ENCODE measurements at places on chromosomes 4 and X. TPM values are rescaled to one million over a fixed set of nuclear protein-coding genes. Genes with fewer than 3 reads are reported as not detected.

GRCh38 chrX:97846228-97846627 is 962.5 kb downstream of the RPA4 start:
- DNase-seq, result no peak

DNA sequence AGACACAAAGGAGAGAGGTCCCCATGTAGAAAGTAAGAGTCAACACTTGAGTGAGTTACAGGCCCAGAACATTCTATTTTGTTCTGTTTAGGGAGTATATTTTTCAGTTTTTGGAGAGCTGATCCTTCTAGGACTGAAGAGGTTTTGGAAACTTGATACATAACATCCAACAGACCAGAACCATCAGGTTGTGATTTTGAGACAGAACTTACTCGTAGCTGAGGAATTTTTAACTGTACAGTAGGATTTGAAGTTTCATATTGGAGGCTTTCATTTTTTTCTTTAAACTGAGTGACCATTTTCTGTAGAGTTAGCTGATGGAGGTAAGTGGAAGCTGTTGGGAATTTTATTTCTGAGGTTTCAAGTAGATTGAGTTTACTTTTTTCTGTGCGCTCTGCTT is 73.3 kb downstream of the NCAPG start:
- DNase-seq, result no peak

GRCh38 chr4:15314974-15315373 is 112.9 kb upstream of the C1QTNF7 start:
- no peak for DNase-seq

DNA sequence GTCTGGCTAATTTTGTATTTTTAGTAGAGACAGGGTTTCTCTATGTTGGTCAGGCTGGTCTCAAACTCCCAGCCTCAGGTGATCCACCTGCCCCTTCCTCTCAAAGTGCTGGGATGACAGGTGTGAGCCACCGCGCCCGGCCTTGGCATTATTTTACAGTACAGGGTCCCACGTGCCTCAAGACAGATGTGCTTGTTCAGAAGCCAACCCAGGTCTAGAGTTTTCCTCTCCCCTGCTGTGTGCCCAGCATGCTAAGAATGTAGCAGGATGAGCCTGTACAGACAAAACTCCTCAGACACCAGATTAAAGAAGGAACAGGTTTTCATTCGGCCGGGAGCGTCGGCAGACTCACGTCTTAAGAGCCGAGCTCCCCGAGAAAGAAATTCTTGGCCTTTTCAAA is 42.2 kb downstream of the CRLF2 start:
- no peak for DNase-seq

DNA sequence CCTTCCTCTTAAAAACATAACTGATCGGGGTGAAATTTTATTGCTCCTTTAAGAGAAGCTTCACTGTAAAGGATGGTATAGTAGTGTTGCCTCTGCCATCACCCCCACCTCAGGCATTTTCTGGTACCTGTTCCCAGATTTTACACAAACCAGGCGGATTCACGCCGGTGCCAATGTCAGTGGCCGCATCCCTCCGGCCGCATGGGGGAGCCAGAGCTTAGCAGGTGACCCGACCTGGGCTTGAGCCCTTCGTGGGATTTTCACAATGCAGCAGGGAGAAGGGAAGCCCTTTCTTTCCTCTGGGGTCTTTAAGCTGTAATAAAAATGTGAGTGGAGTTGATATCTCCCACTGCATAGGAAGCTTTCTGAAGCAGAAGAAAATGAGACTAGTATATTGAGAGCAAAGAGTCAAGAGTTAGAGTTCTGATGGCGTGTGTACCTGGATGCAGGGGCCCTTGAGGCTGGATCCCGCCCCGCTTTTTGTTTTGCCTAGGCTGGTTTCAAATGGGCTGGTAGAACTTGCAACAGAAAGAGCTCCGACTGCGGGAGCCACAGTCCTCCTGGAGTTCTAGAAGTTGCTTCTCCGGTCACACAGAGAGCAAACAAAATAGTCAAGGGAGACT is 59.4 kb downstream of the POLR2B start:
- DNase-seq, result peak; percentile 16

DNA sequence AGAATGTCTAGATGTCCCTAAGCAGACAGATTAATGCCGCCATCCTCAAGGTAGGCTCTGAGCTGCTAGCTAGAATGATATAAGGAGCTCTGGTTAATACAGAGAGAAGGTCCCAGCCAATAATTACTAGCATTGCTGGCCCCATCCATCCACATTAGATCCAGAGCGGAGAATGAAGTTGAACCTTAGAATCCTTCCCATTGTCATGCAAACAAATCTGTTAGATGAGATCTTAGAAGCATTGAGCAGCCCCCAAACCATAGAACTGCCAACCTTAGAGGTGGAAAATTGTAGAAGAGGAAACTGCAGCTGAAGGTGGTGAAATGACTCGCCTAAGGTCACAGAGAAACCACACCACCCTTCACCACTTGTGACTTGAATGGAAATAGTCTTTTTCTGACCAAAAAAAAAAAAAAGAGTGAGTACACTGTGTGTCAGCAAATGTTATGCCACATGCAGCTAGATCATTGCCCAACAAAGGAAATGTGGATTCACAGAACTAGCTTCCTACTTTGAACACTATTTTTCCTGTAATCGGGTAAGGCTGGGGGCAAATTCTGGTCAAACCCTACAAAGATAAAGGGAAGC is 162.1 kb downstream of the SMIM20 start:
- peak; percentile 54 for DNase-seq

Gene MAGEA2
- not detected for total RNA-seq

Gene PRSS48
- total RNA-seq, result not detected
